ENCODE measurements at places on chromosomes 1 and 21. TPM values are rescaled to one million over a fixed set of nuclear protein-coding genes. Genes with fewer than 3 reads are reported as not detected.

- DNase-seq, result peak; percentile 69
Measured at GRCh38 chr1:27545271-27545670, 55.3 kb upstream of the WASF2 start.

- no peak for DNase-seq
Measured at GRCh38 chr1:146020058-146021049, 1.2 kb downstream of the HJV start.

DNA sequence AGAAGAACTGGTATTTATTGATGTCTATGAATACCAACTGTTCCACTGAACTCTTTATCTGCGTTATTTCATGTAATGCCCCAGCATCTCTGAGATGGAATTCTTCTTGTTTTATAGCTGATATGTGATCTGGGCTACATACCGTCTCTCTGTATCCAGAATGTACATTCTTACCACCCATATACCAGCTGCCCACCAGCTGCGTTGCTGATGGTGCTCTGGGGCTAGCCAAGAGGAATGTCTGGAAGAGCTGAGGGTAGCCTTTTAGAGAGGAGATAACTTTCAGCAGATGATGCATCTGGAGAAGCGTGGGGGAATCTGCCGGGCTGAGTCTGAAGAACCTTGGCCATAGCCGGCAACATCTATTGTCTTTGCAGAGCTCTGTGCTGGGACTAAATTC lies 137.5 kb downstream of the RYR2 start:
- DNase-seq, result no peak

GRCh38 chr1:164163289-164163849 lies 395.6 kb upstream of the PBX1 start:
- no peak for DNase-seq

GRCh38 chr1:6489799-6490180 lies 1.7 kb downstream of the PLEKHG5 start:
- peak; percentile 54 for DNase-seq

DNA sequence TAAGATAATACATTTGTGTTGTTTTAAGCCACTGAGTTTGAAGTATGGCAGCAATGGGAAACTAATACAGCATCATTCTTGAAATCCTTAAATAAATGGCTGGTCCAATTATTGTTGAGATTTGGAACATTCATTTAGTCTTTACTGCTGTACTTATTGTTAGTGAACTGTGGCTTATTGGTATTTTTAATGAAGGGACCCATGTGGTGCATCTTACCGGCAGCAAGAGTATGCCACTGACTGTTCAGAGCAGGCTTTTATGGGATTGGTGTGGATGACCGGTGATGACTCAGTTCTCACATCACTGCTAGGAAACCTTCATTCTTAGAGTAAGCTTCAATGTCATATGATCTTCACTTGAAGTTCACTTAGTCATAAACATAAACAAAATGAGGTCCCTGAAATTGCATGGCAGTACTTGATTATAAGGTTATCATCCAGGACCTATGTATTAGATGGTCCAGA lies 31.5 kb downstream of the PRKAA2 start:
- peak; percentile 73 for DNase-seq

- no peak for DNase-seq
Measured at GRCh38 chr21:38538353-38538752, 40.1 kb upstream of the ERG start.

The TTC39A gene
- total RNA-seq, result not detected

The MRPL55 gene
- total RNA-seq, result 83.0 TPM

The RGS7 gene
- total RNA-seq, result not detected

The CGN gene
- under 0.01 TPM for total RNA-seq

The SAMD11 gene
- 0.48 TPM for total RNA-seq

The MIXL1 gene
- not detected for total RNA-seq
